Chondrocyte (in vitro differentiated cells): ENCODE measurements at places on chromosomes 6 and 20.

GRCh38 chr20:17621229-17621968, 51.5 kb downstream of the DSTN start:
- DNase-seq, result no peak

- DNase-seq, result no peak
Observed at GRCh38 chr6:16222826-16223225, 15.6 kb upstream of the GMPR start.

DNA sequence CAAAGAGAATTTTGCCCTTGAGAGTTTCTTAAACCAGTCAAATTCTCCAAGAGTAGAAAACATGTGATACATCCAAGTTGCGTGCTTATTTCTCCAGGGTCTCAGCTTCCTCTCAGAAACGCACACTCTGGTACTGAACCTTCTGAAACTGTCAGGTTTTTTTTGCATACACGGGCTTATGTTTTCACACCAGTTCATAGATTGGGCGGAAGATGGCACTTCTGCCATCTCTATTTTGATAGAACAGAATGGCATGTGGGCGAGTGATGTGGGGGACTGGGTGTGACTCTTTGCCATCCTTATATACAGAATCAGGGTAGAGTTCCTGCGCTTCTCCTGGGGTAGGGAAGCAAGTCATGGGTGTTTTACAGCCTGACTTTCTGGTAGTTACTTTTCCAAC, 56.4 kb downstream of the ADTRP start:
- no peak for DNase-seq

- DNase-seq, result no peak
Observed at GRCh38 chr20:61219021-61219431, 33.0 kb upstream of the CDH4 start.

DNA sequence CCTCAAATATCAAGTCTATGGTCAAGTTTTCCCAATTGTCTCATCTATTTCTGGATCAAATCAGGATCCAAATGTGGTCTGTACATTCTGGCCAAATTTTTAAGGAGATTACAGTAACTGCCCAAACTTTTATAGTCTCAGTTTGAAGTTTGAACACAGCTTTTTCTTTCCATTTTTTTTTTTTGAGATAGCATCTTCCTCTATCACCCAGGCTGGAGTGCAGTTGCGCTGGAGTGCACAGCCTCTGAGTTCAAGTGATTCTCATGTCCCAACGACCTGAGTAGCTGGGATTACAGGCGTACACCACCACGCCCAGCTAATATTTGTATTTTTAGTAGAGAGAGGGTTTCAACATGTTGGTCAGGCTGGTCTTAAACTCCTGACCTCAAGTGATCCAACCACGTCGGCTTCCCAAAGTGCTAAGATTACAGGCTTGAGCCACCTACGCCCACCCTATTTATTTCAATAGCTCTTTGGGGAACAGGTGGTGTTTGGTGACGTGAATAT, 84.9 kb upstream of the CARMIL1 start:
- no peak for DNase-seq

GRCh38 chr6:76789580-76789979, 673.7 kb downstream of the HTR1B start:
- no peak for DNase-seq

DNA sequence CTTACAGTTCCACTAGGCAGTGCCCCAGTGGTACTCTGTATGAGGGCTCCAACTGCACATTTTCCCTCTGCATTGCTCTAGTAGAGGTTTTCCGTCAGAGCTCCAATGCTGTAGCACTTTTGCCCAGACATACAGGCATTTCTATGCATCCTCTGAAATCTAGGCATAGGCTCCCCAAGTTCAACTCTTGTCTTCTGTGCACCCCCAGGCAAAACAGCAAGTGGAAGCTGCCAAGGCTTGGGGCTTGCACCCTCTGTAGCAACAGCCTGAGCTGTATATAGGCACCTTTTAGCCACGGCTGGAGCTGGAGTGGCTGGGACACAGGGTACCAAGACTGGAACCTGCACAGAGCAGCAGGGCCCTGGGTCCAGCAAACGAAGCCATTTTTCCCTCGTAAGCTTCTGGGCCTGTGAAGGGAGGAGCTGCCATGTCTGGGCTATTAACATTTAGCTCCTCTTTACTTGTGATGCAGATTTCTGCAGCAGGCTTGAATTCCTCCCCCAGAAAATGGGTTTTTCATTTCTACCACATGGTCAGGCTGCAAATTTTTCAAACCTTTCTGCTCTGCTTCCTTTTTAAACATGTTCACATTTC, 596.2 kb upstream of the ADGRB3 start:
- DNase-seq, result peak; percentile 44

- DNase-seq, result no peak
Observed at GRCh38 chr6:102154176-102154575, 760.7 kb downstream of the GRIK2 start.

GRCh38 chr6:140538926-140539325, 1164.5 kb upstream of the CITED2 start:
- no peak for DNase-seq

DNA sequence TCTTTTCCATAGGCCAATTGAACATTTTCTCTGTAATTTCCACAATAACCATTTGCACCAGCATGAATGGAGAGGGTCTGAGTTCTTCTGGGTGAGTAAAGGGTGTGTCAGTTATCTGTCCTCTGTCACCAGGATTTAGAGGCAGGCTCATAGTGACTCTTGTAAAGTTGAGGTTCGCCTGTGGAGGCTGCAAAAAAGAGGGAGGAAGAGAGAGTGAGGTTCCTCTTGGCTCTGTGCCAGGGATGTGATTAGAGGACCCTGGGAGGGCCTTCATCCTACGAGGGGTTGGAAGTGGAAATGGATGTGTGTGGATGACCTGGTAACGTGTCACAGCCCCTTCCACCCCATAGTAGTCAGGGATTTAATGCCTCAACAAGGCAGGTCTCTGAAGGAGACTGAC, 242.0 kb downstream of the ESR1 start:
- no peak for DNase-seq

DNA sequence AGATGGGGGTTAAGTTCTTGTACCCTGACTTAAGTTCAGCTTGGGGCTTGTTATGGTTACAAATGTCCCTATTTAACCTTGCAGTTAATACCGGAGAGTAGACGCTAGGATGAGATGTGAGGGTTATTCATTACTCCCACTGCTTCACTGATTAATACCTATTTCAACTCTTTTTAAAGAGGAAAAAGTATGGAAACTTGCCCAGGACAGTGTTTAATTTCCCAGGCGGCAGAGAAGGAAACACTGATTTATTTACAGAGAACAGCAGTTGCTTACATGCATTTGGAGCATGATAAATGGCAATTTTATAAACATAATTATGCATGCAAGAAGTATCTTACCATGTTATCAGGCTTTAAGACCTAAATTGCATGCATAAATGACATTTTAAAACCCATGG, 137.7 kb downstream of the RCAN2 start:
- DNase-seq, result no peak

DNA sequence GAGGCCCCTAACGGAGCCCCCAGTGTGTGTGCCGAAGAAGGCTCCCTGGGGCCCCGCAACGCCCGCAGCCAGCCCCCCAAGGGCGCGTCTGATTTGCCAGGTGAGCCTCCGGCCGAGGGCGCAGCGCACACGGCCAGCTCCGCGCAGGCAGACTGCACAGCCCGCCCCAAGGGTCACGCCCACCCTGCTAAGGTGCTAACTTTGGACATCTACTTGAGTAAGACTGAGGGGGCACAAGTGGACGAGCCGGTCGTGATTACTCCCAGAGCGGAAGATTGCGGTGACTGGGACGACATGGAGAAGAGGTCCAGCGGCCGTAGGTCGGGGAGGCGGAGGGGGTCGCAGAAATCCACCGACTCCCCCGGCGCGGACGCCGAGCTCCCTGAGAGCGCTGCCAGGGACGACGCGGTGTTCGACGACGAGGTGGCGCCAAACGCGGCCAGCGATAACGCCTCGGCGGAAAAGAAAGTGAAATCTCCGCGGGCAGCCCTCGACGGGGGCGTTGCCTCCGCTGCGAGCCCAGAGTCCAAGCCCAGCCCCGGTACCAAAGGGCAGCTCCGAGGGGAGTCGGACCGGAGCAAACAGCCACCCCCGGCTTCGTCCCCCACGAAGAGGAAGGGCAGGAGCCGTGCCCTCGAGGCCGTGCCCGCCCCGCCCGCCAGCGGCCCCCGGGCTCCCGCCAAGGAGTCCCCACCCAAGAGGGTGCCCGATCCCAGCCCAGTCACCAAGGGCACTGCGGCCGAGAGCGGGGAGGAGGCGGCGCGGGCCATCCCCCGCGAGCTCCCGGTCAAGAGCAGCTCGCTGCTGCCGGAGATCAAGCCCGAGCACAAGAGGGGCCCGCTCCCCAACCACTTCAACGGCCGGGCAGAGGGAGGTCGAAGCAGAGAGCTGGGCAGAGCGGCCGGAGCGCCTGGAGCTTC, 117.0 kb downstream of the RTN4IP1 start:
- no peak for DNase-seq

DNA sequence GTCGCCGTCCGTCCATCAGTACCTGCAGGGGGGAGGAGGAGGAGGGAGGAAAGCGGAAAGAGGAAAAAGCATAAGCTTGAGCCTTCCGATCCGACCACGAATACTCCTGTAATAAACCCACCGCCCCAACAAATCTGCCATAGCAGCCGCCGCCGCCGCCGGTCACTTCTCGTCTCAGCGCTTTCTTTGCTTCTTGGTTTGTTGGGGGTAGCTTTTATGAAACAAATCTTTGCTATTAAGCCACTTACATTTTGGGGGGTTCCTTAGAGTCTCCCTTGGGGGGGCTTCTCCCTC, 277 bp downstream of the ADGRB3 start:
- DNase-seq, result no peak

GRCh38 chr20:44342248-44342647, 5.4 kb downstream of the R3HDML start:
- DNase-seq, result no peak

GRCh38 chr6:31567531-31568370, 4.3 kb upstream of the LTA start:
- peak; percentile 75 for DNase-seq

- DNase-seq, result peak; percentile 53
Observed at GRCh38 chr6:43740961-43741764, 28.8 kb upstream of the VEGFA start.

GRCh38 chr20:34736106-34736735, 32.1 kb downstream of the TP53INP2 start:
- no peak for DNase-seq

DNA sequence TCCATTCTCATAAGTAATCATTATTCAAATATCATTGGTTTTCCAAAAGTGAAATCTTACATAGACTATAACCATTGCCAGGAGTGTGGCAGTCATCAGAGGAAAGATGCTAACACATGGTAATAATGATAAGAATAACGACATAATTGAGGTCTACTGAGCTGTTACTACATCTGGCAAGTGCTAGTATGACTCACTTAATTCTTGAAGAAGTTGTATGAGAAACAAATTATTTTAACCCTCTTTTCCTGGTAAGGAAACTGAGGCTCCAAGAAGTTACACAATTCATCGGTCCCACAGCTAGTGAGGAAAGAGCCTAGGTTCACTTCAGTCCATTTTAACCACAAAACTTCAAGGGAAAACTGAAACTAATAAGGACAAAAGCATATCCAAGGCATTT, 335.6 kb upstream of the BTBD3 start:
- DNase-seq, result no peak

- DNase-seq, result peak; percentile 57
Observed at GRCh38 chr20:58695895-58696375, 3.3 kb downstream of the NPEPL1 start.

- DNase-seq, result no peak
Observed at GRCh38 chr6:149964308-149965193, 808 bp downstream of the ULBP1 start.

DNA sequence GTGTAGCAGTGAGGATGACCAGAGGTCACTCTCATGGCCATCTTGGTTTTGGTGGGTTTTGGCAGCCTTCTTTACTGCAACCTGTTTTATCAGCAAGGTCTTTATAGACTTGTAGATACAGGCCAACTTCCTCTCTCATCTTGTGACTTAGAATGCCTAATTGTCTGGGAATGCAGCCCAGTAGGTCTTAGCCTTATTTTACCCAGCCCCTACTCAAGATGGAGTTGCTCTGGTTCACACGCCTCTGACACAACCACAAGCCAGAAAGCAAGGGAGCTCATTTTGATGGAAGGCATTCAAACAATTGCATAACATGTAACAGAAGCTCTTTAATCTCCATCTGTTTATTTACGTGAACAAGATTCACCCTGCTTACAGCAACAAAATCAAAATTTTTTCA, 492.0 kb upstream of the SULF2 start:
- no peak for DNase-seq

DNA sequence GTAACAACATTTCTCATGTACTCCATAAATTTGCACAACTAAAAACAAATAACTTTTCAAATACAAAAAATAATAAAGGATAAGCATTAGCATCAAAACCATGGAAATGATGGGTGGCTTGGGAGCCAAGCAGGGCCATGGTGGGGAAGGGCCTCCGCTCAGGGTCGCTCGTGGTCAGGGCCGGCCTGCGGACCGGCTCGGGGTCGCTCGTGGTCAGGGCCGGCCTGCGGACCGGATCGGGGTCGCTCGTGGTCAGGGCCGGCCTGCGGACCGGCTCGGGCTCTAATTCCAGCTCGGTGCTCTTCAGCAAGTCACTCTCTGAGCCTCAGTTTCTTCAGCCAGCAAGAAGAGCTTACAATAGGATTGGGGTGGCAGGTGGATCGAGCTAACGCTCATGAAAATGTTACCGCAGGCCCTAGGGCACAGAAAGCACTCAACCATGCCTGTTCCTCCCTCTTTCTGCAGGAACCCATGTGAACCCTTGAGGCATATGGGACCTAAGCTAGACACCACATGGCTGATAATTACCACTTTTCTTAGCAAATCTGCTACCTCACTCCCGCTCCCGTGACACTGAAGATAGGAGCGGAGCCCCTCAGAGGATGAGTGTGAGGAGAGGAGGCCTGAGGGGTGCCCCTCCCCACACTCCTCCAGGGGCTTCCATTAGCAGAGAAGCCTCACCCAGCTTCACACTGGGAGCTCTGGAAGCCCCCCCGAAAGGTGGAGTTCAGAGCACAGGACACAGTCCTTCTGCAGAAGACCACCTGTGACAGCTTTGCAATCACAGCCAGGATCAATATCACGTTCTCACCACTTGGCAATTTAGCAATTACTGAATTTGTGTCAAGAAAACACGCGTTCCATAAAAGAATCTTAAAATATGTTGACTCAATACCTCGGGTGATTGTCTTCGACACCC, 103.0 kb downstream of the PSMB1 start:
- DNase-seq, result peak; percentile 98

DNA sequence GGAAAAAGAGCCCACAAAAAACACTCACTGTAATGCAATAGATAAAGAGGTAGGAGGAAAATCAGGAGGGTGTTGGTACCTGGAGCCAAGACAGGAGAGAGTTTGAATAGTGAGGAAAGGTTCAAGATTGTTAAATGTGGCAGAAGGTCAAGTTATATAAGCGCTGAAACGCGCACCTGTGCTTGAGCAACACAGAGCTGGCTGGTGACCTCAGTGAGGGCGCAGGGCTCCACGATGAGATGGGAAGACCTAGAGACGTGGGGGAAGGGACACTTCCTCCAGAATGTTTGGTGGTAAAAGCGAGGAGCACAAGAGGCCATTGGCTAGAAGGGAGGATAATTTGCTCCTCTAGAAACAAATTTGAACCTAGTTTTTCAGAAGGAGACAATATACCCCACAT, 4.2 kb upstream of the PPP1R14C start:
- DNase-seq, result no peak

GRCh38 chr6:166499350-166500163, 86.9 kb downstream of the RAMACL start:
- no peak for DNase-seq

GRCh38 chr6:100846276-100846675, 34.9 kb downstream of the ASCC3 start:
- DNase-seq, result no peak

GRCh38 chr20:43584448-43585136, 6.1 kb upstream of the IFT52 start:
- peak; percentile 39 for DNase-seq
